ENCODE measurements at places on chromosomes 1 and 21.

- DNase-seq = no peak
Measured at GRCh38 chr1:220685879-220686278, 4.3 kb upstream of the C1orf115 start.

DNA sequence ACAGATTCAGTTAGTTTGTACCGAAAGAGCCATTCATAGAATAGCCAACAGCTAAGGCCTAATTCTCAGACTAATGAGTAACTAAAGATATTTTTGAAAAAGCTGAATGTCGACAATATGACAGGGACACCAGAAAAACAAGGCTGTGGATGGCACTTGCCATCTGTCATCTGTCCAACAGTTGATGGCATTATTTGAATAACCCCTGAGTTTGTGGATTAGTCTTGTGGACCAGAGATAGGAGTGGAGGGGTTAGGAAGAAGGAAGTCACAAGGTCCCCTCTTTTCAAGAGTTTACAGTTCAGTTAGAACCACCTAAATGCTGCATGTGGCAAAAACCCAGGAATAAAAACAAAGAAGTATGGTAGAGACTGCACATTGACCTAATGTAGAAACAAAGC lies 356.5 kb upstream of the DUSP10 start:
- no peak for DNase-seq

GRCh38 chr1:67190942-67191341 lies 24.7 kb downstream of the IL23R start:
- DNase-seq = no peak

GRCh38 chr1:27348861-27349783 lies 7.3 kb downstream of the SYTL1 start:
- no peak for DNase-seq

DNA sequence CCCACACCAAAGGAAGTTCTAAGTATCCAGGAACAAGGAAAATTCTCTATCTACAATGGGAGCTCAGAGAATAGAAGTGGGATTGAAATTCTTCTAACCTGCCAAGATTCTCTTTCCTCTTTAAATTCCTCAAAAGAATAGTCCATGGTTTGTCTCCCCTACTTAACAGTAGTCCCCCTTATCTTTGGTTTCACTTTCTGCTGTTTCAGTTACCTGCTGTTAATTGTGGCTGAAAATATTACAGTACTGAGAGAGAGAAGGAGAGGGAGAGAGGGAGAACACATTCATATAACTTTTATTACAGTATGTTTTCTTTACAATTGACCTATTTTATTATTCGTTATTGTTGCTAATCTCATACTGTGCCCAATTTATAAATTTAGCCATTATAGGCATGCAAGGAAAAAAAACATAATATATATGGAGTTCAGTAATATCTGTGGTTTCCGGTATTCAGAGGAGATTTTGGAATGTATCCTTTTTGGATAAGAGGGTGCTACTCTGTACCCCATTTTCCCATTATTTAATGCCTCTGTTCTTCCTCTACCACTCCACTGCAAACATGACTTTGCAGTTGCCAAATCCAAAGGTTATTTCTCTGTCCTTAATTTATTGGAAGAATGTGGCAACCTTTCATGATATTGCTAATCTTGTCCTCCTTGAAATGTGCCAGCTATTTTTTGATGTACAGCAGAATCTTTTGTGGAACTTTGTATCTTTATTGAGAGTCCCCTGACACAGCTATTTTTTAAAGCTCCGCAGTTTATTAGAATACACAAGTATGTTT lies 68.0 kb downstream of the USP25 start:
- no peak for DNase-seq

DNA sequence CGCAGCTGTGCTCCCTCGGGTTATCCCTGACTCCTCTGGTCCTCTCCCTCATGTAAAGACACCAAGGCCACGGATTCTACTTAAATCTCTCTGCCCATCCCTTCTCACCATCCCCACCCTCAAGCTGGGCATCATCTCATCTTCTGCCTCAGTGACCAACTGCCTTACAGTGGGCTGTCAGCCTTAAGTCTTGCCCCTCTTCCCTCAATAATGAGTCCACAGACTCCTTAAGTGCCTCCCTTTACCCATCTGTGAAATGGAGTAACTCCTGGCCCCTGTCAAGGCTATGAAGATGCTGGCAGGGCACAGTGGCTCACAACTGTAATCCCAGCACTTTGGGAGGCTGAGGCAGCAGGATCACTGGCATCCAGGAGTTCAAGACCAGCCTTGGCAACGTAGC lies 12.1 kb downstream of the SH3BGRL3 start:
- DNase-seq = no peak

DNA sequence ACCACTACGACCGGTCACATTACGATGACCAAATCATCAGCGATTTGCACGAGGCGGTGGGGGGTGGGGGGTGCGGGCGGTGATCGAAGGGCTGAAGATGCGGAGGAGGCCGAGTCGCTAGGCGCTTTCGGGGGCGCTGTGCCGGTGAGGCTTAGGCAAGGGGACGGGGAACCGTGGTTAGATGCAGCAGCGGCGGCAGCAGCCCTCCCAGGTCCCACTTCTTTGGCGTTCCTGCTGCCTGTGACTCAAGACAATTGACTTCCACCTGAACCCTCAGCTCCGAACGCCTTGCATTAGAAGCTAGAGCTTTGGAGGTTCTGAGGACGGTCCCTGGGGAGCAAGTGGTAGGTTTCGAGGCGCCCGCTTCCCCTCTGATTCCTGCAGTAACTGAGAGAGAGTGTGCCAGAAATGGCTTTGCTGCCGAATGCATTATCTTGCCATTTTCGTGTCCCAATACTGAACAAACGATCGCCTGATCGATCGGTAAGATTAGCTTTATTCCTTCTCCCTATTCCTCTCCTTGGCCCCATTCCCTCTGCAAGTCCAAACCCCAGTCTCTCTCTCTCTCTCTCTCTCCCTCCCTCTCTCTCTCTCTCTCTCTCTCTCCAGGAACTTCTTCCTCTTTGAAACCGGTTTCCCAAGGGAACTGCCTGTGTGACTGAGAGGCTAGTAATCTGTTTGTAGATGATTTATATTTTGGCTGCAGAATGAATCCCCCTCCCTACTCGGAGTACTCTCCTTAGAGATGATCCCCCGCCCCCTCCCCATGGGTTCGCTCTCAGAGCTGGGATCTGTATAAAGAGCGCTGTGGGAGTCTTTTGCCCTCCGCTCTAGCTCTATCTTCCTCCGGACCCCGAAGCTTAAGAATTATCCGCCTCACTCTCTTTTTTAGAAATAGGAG lies 735 bp upstream of the BRINP3 start:
- DNase-seq = no peak

DNA sequence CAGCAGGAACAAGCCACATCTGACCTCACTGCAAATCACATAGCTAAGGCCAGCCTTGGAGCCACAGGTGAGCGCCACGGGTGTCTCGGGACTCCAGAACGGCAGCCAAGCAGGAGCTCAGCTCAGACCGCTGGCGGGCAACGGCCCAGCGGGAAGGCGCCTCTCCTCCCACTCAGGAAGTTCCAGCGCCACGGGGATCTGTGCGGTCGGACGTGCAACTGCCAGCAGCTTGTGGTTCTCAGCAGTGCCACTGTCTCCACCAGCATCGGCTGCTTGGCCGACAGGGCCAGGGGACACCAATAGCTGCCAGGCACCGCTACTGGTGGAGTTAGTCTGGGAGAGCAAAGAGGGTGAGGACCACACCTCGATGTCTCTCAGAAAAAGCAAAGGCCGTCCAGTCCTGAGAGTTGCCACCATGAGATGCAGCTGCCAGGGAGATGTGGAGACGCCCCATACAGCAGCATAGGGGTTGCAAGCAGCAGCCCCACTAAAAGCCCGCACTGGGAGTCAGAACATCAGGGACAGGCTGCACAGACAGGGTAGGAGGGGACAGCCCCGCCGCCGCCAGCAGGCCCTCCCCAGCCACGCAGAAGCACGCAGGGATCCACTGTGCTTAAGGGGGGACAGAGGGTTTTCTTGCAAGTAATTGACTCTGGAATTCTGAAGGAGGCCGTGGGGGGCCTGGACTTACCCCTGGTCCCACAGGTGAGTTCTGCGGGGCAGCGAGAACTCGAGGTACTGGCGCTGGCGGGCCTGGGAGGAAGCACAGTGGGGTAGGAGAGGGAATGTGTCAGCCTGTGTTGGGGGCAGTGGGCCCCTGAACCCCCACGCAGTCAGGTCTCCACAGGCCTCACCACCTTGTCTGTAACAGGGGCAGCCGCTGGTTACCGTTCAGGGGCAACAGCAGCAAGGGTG lies 83.5 kb downstream of the NPHP4 start:
- no peak for DNase-seq

DNA sequence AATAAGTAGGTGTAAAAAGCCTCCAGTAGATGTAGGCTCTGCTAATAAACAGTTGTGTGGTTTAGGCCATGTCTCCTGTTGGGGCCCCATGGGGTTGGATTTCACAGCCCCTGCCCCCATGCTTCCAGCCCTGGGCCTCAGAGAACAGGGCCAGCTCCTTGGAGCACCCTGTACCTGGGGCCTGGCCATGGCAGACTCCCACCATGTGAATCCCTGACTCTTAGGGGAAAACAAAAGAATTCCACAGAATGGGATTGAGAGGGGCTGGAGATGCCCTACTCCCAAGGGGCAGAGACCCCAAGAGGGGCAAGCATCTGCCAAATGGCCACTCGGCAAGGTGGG lies 11.5 kb downstream of the LRP8 start:
- no peak for DNase-seq

- DNase-seq = no peak
Measured at GRCh38 chr21:45262616-45263015, 25.1 kb downstream of the POFUT2 start.

GRCh38 chr1:236336084-236336483 lies 54.3 kb upstream of the ERO1B start:
- no peak for DNase-seq

- DNase-seq = no peak
Measured at GRCh38 chr1:177983077-177983476, 13.2 kb upstream of the SEC16B start.

DNA sequence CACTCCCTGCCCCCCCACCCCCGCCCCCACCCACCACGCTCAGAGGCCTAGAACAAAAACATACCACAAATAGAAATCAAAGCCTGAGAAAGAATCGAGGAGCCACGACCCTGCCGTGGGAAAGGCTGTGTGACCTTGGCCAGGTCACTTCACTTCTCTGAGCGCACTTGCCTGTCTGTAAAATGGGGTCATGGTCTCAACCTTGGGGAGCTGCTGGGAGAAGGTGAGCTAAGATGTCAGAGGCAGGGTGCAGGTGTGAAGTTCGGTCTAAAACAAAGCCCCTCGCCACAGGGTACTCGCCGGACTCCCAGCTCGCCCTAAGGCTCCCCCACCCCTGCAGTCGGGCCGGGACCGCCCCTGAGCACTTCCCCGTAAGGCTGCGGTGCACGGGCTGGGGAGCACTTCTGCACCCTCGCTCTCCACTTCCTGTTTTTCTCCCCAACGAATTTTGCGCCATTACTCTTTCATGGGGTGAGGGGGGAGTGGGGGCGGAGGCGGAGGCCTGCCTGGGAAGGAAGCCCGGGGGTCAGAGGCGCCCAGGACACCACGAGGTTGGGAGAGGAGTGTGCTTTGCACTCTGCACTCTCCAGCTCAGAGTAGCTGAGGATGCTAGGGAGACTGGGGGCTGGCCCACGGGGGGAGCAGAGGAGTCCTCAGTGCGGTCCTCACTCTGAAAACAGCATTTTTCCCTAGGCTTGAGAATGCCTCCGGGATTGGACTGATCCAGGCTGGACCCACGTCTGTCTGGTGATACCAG lies 21.9 kb upstream of the PIK3CD start:
- DNase-seq = peak; percentile 66

GRCh38 chr1:23897083-23897482 lies 16.1 kb downstream of the CNR2 start:
- no peak for DNase-seq

- DNase-seq = no peak
Measured at GRCh38 chr1:220983877-220984635, 104.8 kb downstream of the HLX start.

GRCh38 chr1:155321639-155322503 lies 1.2 kb downstream of the RUSC1 start:
- DNase-seq = no peak

DNA sequence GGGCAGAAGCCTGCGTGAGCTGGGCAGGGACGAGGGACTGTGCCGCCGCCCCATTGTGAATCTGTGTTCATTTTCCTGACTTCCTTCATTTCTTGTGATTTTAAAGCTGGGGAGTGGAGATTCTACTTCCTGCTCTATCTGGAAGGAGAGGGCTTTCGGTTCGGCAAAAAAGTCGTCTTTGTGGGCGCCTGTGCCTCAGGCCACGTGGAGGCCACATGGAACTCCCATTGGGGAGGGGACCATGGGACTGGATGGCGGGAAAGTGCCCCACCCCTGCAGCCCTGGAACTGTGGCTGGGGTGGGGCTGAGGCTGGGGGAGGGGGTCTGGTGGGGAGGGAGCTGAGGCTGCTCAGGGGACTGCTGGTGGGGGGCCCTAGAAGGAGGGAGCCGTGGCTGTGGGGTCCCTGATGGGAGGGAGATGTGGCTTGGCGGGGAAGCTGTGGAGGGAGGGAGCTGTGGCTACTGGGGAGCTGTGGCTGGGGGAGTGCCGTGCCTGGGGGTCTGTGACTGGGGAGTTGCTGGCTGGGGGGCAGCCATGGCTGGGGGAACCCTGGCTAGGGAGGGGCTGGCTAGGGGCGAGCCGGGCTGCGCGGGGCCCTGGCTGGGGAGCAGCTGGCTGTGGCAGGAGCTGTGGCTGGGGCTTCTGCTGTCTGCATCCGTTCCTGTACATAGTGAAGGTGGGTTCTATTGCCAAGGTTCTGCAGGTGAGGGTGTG lies 31.5 kb downstream of the COL18A1 start:
- no peak for DNase-seq

GRCh38 chr1:162930532-162930931 lies 69.6 kb upstream of the CCDC190 start:
- no peak for DNase-seq

DNA sequence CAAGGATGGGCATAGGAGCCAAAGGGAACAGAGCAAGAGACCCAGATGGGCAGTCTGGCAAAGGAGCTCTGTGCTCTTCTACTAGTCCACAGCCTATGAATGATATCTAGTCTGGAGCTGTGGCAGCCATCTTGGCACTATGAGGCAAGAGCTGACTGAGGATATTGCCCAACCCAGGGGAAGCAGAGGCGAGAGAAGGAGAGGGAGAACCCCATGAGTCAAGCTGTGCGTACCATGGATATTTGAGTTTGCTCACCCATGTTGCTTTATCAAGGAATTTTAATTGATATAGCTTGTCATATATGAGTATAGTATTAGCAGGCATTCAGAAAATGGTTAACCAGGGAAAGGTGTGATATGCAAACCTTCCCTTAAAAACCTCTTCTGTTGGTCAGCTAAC lies 420.9 kb downstream of the PRDM2 start:
- DNase-seq = no peak

All from activated CD8-positive, alpha-beta memory T cell treated with anti-CD3 and anti-CD28 coated beads for 48 hours (primary cell).